ENCODE measurements at places on chromosomes 11 and 22.

GRCh38 chr11:121194731-121195596 is 93.9 kb downstream of the TECTA start:
- DNase-seq, result no peak

DNA sequence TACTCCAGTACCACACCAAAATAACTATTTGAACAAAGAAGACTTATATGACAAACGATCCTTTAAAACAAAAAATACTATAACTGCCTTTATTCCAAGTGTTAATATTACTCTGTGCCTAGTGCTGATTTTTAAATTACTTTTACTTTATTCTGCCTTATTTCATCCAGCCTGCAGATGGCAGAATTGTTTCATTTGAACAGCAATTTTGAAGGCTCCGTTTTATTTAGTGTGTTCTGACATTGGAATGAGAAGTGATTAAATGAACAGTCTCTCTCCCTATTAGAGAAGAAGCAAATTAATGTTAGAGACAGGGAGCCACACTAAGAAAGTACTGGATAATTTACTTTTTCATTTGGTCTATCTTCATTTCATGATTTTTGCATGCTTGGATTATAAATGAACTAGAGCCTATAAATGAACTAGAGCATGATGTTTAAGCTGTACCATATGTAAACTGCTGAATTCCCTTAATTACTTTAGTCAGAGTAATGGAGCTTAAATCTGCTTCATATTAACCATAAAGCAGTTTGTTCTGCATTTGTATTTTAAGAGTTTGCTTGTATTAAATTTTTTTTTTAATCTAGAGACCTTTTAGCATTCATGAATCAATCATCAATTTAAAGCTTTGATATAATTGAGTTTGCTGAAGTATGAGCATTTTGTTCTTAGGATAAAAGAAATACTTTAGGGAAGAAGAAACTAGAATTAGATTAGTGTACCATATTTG is 9.8 kb downstream of the PDHX start:
- no peak for DNase-seq

GRCh38 chr11:102196816-102197215 is 86.6 kb downstream of the YAP1 start:
- DNase-seq, result no peak

GRCh38 chr11:21614961-21615360 is 577.9 kb upstream of the ANO5 start:
- no peak for DNase-seq

GRCh38 chr11:37942081-37942480 is 1344.0 kb upstream of the RAG2 start:
- DNase-seq, result no peak

DNA sequence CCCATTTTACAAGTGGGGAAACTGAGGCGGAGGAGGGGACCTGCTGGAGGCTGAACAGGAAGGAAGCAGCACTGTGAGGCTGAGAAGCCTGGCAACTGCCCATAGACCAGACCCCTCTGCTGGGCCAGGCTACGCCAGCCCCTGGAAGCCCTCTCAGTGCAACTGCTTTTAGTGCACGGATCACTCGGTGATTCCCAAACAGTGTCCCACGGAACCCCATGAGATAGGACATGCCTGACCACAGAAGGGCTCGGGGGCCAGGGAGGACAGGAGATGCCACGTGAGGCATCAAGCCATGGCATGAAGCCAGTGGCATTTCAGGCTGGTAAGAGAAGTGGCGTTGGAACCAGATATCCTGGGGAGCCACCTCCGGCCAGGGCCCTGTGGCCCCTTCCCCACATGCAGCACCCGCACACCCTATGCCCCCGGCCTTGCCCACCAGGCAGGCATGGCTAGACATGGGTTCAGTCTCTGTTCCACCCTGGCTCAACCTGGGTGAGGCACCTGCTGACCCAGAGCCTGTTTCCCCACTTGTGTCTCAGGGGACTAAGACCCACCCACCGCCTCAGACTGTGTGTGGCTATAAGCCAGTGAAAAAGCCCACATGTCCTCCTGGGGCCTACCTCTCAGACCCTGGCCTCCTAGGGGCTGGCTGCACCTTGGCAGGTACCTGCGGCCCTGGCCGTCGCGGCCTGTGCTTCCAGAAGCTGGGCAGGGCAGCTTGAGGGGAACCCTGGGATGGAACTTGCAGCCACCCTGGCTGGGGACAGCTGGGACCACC is 84.1 kb downstream of the WNT7B start:
- no peak for DNase-seq

GRCh38 chr22:24989541-24989951 is 37.0 kb downstream of the KIAA1671 start:
- no peak for DNase-seq

DNA sequence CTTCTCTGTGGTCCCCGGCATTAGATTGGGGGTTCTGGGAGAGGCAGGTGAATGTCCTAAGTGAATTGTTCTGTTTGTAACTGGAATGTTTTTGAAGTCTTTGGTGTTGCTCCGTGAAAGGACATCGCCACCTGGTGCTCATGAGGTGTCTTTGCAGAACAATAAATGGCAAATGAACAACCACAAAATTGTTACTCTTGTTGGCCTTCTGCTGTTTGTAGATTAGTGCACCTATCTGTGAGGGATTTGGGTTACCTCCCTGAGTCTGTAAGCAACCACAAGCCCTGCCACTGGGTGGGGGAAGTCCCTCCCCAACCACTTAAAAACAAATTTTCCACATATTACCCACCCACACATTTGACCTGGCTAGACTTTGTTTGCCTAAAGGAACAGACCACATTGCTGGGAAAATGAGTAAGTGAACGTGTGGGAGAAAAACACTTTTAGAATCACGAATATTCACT is 4.7 kb downstream of the MPEG1 start:
- no peak for DNase-seq

- no peak for DNase-seq
Measured at GRCh38 chr11:79258576-79258975, 182.3 kb downstream of the TENM4 start.

GRCh38 chr11:36090356-36091109 is 146.7 kb downstream of the LDLRAD3 start:
- no peak for DNase-seq

DNA sequence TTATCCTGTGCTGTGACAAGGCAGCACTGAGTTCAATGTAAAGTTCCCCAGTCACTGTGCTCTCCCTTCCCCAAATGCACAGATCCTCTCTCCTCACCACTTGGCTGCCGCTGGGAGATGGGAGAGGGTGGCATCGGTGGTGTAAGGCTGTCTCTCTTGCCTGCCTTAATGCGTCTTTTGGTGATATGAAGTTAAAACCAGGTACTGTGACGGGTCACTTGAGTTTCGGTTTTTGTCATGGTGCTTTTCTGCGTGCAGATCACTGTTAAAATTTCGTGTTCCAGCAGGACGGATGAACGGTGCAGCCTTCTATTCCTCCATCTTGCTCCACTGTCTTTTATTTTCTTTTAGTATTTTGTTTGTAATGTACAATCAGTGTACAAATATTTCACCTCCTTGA is 18.6 kb downstream of the GLB1L2 start:
- DNase-seq, result no peak

GRCh38 chr11:110470716-110471115 is 41.0 kb downstream of the FDX1 start:
- DNase-seq, result no peak

DNA sequence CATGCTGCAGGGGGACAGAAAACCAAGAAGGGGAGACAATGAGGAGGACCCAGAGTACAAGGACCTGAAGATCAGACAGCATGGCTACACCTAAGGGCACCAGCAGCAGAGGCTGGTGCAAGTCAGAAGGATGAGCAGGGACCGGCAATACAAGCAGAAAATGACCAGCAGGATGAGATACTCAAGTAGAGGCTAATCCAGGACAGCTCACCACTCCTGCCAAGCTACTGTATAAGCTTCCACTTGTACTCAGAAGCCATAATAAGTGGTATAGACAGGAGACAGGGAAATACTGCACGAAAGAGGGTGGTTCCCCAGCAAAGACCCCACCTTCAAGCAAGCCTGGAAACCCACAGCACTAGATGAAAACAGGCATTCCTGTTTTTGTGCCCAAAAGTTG is 138.7 kb upstream of the ZC3H12C start:
- DNase-seq, result no peak

DNA sequence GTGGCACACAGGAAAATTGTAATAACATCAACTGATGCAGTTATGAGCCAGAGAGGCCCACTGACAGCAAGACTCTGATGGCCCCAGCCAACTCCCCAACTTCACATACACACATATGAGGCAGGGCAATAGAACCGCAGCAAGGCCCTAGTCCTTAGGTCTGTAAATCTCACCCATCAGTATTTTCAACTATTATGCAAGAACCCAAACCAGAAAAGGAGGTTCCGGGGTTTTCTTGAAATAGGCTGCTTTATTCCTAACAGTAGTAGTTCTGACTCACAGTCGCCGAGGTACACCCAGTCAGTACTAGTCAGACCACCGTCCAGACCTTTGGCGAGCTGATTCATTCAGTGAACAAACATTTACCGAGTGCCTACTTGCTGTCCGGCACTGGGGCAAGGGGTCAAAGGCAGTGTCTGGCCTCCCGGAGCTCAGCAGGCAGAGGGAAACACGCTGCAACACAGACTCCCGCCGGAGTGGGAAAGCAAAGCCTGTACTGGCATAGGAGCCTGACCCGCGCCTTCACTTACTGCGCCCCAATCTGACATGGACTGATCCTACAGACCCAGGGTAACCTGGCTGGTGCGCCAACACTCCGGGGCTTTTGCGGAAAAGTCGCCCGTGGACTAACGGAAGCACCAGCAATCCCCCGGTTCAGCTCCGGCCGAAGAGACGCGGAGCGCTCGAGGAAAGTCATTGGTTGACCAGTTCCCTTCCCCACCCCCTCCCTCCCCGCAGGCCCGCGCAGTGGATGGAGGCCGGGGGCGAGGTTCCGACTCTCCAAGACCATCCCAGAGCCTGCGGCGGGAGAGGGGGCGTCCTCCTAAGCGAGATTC is 1.3 kb downstream of the PLEKHA7 start:
- DNase-seq, result no peak

GRCh38 chr22:40183029-40183581 is 5.4 kb downstream of the TNRC6B start:
- no peak for DNase-seq

GRCh38 chr11:73376803-73377629 is 817 bp downstream of the RELT start:
- no peak for DNase-seq

- no peak for DNase-seq
Measured at GRCh38 chr11:44402466-44403075, 92.6 kb upstream of the ALX4 start.

- no peak for DNase-seq
Measured at GRCh38 chr11:61966734-61967115, 709 bp downstream of the FTH1 start.

- DNase-seq, result no peak
Measured at GRCh38 chr22:45201678-45202332, 38.1 kb downstream of the NUP50 start.

GRCh38 chr11:94613120-94613519 is 46.0 kb downstream of the PIWIL4 start:
- DNase-seq, result no peak

DNA sequence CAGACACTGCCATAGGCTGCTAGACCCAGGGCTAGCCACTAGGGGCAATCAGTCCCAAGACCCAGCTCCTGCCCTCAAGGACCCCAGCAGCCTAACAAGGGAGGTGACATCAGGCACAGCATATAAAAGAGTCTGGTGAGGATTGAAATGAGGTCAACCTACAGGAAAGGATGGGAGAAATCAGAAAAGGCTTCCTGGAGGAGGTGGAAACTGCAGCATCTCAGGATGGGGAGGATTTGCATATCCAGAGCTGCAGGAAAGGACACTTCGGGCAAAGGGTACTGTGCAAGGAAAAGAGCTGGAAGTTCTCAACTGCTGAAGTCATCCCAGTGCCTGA is 2.9 kb upstream of the ARFGAP2 start:
- DNase-seq, result no peak

GRCh38 chr11:68077617-68078582 is 39.1 kb downstream of the TCIRG1 start:
- DNase-seq, result no peak

DNA sequence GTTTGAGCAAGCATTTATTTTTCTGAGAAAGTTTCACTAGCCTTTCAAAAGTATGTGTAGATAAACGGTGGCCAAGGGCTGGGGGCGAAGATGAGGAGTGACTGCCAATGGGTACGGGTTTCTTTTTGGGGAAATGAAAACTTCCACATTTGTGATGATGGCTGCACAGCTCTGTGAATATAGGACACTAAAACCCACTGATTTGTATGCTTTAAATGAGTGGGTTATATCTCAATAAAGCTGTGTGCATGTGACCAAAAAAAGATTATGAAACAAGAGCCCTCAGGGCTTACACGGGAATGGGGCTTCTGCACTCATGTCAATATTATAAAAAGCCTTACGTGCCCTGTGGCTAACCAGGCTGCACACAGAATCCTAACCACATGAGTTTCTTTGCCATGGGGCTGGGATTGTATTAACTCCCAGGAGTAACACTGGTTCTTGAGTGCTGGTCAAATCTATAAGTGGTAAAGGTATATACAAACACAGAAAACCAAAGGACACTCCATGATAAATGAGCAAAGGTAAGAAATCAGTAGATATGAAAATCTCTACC is 31.3 kb downstream of the ABCC8 start:
- DNase-seq, result no peak

DNA sequence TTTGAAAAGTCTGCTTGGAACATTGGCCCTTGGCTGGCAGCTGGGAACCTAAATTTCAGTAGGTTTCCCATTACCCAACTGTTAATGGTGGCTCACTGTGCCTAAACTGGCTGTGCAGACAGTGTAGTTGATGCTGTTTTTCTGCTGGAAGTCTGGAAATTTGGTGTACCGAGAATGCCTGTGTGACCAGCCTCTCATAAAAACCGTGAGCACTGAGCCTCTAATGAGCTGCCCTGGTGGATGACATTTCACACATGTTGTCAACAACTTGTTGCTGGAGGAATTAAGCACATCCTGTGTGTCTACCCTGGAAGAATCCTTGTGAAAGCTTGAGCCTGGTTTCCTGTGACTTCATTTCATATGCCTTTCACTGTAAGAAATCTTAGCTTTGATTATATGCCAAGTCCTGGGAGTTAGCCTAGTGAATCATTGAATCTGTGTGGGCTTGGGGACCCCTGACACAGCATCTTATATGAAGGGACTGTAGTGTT is 131.1 kb downstream of the LDLRAD3 start:
- no peak for DNase-seq

- no peak for DNase-seq
Measured at GRCh38 chr11:89358761-89359160, 132.4 kb downstream of the NOX4 start.

GRCh38 chr11:35721651-35722282 is 59.2 kb downstream of the TRIM44 start:
- no peak for DNase-seq
